ENCODE measurements at places on chromosomes 7 and 10.

DNA sequence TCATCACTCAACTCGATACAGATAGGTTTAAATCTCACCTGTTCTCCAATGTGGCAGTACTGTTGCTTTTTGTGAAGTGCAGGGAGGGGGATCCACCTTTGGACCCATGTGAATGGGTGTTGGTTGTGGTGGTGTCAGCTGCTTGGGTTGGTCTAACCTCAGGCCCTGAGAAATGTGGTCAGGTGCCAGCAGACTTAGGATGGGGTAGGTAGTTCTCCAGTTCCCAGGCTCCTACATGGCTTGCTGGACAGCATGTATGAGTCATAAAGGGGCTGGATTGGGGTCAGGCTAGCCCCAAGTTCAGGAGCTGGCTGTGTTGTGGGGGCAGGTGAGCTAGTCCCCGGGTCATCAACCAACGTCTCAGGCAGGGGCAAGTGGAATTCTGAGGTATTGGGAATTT is 472.6 kb upstream of the CNTNAP2 start:
- no peak for DNase-seq

- DNase-seq = no peak
Observed at GRCh38 chr7:41786404-41786803, 83.5 kb upstream of the INHBA start.

DNA sequence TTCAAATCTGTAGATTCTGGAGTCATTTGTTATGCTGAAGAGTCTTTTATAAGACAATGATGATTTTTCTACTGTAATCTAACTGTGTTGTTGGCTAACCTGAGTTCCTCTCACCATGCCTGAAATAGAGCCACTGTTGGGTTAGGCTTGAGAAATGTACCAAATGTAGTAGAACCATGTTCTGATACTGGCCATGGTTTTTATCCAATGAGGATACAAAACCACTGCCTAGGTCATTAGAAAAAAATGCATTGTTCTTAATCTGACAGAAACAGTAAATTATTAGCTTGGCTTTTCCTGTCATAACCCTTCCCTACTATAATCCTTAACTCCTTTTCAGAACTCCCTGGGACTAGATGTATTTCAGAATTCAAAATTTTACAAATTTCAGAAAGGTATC is 86.6 kb downstream of the RAPGEF5 start:
- no peak for DNase-seq

DNA sequence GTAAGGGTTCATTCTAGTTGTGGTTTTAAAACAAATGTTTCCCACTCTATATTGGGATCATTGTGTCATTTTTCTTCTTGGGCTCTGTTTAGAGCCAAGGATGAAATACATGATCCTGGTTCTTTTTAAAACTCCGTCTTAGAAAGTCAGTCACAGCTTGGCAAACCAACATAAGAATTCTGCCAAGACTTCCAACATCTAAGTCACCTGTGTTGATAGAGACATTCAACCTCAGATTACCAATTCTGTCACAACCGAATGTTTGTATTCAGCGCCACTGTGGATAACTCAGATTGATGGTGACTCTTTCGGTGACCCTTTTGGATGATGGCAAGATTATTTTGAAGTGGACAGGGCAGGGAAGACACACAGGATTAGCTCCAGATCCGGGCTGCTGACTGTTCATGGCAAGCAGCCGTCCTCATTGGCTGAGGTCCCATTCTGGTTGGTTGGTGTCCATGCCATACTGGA is 255.4 kb downstream of the ARHGAP21 start:
- DNase-seq = no peak

- no peak for DNase-seq
Observed at GRCh38 chr10:12608761-12609160, 259.4 kb downstream of the CAMK1D start.

- DNase-seq = no peak
Observed at GRCh38 chr10:13892871-13893270, 306.1 kb downstream of the PRPF18 start.

DNA sequence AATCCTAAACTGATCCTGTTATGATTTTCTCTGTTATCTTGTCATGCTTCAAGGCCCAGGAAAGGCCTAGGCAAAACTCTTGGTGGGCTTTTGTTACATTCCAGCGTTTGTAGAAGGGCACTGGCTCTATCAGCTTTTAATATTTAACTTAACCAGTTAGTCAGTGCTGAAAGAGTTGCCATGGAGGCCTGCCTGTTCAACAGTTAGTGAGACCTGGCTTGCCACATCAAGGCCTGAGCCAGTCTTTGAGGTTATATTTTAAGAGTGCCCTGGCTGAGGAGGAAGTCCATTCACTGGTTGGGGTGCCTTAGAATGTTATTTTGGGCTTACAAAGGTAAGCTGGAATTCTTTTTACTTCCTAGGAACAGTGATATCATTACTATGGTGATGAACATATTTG is 144.1 kb upstream of the NRG3 start:
- DNase-seq = no peak

DNA sequence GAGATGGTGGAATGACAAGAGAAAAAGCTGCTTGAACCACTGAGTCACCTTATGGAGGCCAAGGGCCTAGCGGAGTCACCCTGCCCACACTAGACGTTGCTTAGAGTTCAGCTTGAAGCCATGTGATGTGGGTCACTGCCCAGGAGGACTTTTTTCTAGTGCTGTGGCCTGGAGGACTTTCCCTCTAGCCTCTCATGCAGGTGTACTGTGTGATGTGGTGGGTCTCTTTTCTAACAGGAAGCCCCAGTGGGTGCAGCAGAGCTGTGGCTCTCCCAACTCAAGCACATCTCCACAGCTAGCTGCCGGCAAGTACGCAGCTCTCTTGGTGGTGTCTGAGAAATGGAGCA is 13.6 kb downstream of the POR start:
- no peak for DNase-seq

DNA sequence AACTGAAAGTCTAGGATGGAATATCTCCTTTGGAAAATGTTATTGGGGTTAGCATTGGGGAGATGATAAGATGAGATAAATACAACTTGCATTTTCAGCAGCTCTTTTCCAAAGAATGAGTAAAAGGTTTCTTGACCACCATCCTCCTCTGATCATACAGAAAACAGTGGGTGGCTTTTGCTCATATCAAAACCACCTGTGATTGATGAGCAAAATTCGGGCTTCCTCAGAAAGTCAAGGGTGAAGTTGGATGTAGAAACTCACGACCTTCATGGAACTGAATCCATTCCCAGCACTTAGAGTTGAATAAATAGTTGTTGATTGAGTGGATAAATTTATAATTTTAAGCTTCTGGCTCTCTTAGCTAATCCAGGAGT is 158.4 kb downstream of the DNAJB6 start:
- no peak for DNase-seq

DNA sequence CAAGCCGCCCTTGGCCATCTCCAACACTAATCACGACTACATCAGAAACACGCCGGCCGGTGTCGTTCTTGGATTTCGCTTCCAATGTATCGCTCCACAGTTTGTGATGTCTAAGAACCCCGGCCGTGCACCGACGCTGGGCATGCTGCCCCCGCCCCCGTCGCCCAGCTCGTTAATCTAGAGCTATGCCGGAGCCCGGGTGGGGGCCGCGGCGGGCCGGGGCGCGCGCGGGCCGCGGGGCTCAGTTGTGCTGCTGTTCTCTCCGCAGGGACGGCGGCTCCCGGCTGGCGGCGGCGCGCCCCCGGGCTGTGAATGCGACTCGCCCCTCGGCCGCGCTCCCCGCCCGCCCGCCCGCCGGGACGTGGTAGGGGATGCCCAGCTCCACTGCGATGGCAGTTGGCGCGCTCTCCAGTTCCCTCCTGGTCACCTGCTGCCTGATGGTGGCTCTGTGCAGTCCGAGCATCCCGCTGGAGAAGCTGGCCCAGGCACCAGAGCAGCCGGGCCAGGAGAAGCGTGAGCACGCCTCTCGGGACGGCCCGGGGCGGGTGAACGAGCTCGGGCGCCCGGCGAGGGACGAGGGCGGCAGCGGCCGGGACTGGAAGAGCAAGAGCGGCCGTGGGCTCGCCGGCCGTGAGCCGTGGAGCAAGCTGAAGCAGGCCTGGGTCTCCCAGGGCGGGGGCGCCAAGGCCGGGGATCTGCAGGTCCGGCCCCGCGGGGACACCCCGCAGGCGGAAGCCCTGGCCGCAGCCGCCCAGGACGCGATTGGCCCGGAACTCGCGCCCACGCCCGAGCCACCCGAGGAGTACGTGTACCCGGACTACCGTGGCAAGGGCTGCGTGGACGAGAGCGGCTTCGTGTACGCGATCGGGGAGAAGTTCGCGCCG is 1.9 kb downstream of the VWC2 start:
- DNase-seq = no peak

DNA sequence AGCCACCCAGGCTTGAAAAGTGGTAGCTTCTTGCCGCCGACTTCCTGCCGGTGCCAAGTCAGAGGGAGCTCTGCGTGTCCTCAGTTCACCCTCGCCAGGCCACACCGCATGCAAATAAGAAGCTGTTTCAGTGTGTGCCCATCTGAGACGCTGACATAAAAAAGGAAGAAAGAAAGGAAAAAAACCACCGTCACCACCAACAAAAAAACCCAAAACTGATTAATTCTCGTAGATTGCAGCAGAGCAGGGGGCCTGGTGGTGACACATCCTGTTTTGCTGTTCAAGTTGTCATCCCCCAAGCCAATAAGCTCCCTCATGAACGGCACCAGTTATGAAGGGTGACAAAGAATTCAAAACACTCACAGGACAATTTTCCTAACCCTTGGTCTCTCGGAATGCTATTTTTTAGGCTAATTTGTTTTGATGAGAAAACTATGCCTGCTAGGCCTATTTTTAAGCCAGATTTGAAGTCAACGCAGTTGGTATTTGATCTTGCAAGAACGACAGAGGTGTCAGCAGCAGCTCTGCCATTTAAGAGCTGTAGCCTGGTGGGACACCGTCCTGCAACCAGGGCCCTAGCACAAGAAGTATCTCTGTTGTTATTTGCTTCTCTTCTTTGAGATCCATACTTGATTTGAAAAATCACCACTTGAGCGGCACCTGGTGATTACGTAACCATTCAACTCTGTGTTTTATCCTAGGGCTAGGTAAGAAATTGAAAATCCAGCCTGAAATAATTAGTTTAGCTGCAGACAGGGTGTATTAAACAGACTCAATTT is 145.6 kb downstream of the PFKFB3 start:
- peak; percentile 65 for DNase-seq

DNA sequence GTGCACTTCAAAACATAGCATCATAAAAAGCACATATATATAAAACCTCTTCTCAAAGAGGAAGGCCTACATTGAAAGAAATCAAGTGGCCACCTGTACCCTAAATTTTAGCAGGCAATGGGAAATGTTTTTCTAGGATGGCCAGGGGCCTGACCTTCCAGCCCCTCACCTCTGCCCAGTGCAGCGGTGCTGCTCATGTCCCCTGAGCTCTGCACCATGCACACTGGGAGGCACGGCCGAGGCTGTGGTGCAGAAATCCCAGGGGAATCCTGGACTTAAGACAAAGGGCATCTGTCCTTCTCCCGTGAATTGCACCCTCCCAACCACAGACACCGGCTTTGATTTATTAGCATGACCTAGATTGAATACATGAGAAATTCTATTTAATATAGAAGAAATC is 551.4 kb downstream of the GLRX3 start:
- no peak for DNase-seq
